Stimulated activated CD8-positive, alpha-beta memory T cell treated with anti-CD3 and anti-CD28 coated beads, Interleukin-4, amount 100 ng/mL, for 48 hours (primary cell): ENCODE measurements at places on chromosomes 1 and 21.

DNA sequence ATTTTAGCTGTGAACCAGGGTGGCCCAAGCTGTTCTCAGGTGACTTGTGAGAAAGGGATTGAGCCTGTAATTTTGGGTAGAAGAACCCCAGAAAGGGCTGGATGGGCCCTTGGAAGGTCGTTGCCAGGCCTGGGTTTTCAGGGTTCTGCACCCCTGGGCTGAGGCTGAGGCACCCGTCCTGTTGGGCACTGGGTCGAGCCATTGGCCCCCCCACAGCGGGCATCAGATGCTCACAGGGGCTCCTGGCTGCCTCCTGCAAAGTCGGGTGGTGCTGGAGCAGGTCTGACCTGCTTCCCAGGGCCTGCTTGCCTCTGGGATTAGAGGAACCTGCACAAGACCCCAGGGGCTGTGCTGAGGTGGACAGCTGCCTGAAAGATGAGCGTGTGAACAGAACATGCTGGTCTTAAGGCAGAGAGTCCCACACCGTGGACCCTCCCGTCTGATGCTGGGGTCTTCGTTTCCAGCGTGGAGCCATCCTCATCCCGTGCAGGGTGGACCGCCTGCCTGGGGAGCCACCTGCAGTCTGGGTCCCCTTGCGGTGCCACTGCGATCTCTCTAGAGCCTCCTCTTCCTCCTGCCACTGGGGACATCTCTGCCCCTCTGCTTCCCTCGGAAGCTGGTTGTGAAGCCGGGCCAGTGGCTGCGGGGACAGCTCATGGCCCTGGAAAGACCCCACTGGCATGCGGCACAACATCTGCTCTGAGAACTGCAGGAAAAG, 1.7 kb upstream of the TRPM2 start:
- no peak for DNase-seq

DNA sequence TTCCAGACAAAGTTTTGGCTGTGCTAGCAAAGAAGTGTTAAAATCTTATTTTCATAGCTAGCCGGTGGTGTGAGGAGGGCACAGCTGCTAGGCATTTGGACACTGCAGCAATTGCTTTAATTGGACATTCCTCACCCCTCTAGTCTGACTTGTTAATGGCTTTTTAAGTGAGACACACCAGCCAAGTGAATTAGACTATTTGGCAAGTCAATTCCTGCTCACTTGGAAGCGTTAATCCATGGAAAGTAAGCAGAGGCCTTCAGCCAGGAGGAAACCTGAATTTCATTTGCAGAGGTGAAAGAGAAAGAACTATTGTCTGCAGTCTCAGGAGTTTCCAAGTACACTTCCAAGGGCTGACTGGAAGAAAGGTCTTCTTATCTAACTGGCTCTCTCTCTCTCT, 175.7 kb downstream of the ST6GALNAC3 start:
- no peak for DNase-seq

DNA sequence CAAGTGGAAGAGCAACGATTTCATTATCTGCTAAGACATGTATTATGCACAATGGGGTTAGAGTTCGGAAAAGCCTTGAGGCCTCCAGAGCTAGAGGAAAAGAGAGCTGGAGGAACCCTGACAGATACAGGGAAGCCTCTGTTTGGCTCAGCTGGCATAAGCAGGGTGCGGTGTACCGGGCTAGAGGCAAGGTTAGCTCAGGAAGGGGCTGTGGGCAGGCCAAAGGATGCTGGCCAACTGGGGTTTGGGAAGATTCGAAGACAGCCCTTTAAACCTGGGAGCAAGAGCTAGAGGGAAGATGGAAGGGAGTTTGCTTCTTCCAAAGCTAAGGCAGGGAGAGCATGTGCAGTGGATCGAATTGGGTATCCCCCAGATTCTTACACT, 107.6 kb upstream of the TLR5 start:
- no peak for DNase-seq

DNA sequence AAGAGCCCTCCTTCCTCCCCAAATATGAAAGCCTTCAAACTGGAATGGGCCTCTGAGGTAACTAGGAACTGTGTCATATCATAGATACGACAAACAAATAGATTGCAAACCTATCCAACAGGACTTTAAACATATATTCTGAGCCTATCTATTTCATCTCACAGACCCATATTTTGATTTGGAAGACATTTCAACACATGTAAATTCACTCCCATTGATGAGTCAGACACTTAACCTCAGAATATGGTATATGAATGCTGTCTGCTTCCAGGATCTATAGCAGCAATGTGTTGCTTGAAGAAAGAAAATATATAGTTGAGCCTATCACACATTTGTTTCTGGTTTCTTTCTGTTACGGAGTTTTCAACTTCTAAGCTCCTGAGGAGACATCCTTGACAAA, 221.9 kb upstream of the SAMSN1 start:
- no peak for DNase-seq

DNA sequence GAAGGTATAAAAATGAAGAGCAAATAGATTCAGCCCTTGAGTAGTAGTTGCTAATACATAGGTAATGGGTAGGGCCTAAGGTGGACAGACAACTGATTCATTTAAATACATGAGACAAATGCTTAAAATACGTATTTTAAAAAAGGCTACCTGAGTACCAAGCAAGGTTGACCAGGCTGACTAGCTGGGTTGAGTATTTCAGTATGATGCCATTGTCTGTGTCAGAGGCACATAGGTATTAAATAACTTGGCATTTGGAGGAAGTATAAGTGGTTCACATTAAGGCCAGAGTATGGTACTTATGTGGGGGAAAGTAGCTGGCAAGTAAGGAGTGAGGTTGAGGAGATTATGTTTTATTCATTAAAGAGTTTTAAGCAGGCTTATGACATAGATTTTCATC, 19.4 kb downstream of the NEK7 start:
- no peak for DNase-seq

DNA sequence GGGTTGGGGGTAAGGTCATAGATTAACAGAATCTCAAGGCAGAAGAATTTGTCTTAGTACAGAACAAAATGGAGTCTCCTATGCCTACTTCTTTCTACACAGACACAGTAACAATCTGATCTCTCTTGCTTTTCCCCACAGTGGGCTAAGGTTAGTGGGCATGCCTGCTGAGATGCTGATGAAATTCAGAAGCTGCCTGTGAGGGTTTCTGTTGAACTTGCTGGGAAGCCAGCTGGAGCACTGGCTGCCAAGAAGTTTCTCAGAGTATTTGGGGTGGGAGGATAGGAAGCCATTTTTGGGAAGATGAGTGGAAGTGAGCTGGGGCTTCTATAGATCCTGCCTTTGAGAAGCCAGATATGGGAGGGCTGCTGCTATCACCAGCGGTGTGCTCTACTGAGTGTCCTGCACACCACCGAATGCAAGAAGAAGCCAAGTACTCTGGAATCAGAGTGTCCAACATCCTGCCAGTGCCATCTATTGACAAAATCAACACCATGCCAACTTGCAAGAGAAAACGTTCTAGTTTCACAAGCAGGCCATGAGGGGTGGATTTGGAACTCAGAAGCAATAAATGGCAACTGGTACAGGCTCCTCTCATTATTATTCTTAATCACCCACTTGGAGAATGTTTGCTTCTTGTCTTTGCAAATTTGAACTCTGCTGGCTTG, 102.7 kb downstream of the PTPRU start:
- DNase-seq = no peak
